ENCODE measurements at places on chromosomes 3 and 15. TPM values are rescaled to one million over a fixed set of nuclear protein-coding genes. Genes with fewer than 3 reads are reported as not detected.

Gene ANKRD63
- total RNA-seq: 11.4 TPM

Gene TTLL13
- total RNA-seq: not detected

- no peak for DNase-seq
These were observed 13.1 kb downstream of the RSL24D1 start for GRCh38 chr15:55183679-55184078.

- no peak for DNase-seq
These were observed 640.4 kb upstream of the ROBO1 start for GRCh38 chr3:80408030-80408721.

- DNase-seq: no peak
These were observed 117.1 kb downstream of the MTHFS start for GRCh38 chr15:79779746-79780145.

GRCh38 chr15:70308011-70308734, 210.5 kb upstream of the TLE3 start:
- DNase-seq: no peak

DNA sequence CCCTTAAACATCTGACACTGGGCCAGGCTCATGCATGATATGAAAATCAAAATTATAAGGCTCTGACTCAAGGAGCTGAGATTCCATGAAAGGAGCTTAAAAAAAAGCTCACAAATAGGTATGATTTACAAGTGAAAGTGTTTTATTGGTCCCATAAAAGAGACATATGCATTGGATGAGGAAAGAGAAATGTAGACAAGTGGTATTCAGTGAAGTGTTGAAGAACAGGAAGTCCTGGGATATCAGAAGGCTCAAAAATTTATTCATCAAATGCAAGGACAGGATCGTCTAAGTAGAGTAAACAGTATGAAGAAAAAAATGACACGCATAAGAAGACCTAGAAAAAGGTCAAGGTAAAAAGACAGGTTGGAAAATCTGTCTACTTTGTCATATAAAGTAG, 188.9 kb downstream of the CBLB start:
- DNase-seq: no peak
